ENCODE measurements at places on chromosomes 4 and X.
A peak's percentile ranks its signal among the peaks of the same experiment; 100 is the strongest.

DNA sequence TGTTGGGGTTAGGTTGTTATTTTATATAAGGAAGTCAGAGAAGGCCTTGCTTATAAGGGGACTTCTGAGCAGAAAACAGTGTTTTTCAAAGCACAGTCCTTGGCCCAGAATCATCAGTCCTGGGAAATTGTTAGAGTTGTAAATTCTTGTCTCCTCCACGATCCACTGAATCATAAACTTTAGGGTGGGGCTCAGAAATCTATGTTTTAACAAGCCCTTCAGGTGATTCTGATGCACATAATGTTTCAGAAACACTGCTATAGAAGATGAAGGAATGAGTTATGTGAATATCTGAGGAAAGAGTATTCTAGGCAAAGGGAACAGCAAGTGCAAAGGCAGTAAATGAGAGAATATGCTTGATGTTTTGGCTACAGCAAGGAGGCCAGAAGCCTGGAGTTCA, 121.8 kb downstream of the COL4A6 start:
- DNase-seq: no peak

- no peak for DNase-seq
Observed at GRCh38 chr4:8061573-8061972, 97.0 kb downstream of the ABLIM2 start.

- no peak for DNase-seq
Observed at GRCh38 chr4:155569960-155570515, 96.6 kb upstream of the GUCY1A1 start.

DNA sequence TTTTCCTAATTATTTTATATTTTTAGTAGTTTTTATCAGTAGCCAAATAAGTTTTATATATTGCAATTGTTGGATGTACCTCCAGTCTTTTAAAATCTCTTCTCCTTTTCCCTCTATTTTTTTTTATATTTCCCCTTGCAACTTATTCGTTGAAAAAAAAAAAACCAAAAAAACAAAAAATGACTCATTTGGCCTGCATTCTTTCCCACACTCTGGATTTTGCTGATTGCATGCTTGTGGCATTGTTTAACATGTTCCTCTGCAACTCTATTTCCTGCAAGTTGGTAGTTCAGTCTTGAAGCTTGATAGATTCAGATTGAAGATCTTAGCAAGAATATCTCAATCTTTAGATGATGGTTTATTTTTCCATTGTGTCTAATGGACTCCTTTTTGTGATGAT, 260.6 kb upstream of the BOD1L1 start:
- DNase-seq: no peak

GRCh38 chr4:3406021-3406420, 35.7 kb upstream of the HGFAC start:
- DNase-seq: no peak

GRCh38 chrX:2546496-2546895, 45.7 kb upstream of the DHRSX start:
- DNase-seq: no peak

GRCh38 chrX:9340598-9341290, 124.1 kb upstream of the TBL1X start:
- no peak for DNase-seq

DNA sequence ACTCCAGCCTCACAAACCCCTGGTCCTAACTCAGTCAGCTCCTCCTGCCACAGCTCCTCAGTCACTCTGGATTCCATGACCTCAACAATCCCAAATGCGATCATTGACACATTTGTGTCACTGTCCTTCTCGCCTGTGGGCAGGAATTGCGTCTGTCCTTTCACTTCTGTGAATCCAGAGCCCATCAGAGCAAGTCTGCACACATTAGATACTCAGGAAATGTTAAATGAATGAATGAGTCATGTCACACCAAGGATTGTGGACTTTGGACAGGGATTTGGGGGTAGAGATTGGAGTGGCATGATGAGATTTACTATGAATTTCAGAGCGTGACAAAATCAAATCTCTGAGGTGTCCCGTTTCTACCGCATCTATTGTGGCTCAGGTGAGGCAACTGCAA, 11.8 kb upstream of the CLDN24 start:
- peak; percentile 80 for DNase-seq

- no peak for DNase-seq
Observed at GRCh38 chr4:108149588-108150380, 18.9 kb downstream of the LEF1 start.

GRCh38 chr4:145805490-145805889, 125.5 kb downstream of the C4orf51 start:
- DNase-seq: no peak

GRCh38 chrX:148161701-148162100, 180.6 kb downstream of the FMR1NB start:
- no peak for DNase-seq

DNA sequence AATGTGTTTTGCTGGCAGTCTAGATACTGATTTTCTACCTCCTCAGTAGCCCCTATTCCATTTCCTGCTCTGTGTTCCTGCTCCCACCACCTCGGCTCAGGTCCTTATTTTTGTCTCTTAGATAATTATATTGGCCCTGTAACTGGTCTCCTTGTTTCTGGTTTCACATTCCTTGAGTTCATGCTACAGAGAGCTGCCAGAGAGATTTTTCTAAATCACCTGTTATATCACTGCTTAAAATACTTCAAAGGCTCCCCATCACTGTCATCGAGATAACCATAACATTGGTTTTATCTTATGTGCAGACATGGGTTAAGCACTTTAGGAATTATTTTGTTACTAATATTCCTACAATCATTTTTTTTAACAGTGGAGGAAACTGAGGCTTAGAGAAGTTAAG, 9.6 kb downstream of the SYNPO2 start:
- DNase-seq: no peak

GRCh38 chr4:107044170-107044569, 8.1 kb upstream of the DKK2 start:
- peak; percentile 28 for DNase-seq

DNA sequence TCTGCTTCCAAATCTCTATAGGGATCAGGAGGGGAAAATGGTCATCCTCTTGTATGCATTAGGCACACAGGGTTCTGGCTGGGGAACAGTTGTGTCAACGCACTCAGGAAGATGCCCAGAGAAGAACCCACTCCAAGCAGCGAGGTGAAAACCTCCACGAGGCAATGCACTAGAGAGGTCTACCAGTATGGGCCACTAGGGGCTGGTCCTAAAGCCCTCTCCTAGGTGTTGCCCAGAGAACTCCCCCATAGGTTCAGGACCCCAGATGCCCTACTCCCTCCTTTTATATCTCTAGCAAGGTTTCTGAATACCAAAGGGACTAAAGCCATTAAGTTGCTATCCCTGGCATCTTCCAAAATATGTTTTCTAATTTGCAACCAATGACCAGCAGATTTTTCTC, 142.7 kb upstream of the NLGN4X start:
- DNase-seq: no peak

DNA sequence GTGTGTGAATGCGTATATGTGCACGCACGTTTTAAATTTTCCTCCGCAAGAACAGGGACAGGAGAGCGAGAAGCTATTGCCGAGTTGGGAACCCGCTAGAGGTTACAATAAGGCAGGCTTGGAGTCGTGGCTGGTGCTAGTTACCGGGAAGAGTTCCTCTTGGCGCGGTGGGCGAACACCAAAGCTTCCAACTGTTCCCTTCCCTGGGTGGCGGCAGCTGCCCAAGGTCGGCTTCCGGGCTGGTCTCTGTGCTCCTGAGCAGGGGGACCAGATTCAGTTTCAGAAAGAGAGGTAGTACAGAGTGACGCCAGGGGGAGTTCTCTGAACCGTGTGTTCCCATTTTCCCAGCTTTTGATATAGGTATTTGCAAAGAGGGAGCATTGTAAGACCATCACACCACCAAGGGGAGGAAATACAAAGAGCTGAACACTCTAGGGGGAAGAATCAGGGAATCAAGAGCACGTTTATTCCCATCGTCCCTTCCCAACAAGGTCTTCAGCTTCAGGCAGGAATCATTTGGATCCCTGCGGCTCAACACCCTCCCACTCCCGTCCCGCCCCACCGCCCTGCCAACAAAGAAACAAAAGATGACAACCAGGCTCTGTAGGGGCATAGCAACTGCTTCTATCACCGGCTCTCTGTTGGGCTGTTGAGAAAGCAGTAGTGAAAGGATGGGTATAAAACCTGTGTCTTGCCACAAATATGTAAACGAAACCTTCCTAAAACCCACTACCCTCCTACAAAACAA, 113.6 kb upstream of the TEX13C start:
- DNase-seq: no peak

- DNase-seq: no peak
Observed at GRCh38 chrX:30521440-30522182, 56.0 kb downstream of the TASL start.

DNA sequence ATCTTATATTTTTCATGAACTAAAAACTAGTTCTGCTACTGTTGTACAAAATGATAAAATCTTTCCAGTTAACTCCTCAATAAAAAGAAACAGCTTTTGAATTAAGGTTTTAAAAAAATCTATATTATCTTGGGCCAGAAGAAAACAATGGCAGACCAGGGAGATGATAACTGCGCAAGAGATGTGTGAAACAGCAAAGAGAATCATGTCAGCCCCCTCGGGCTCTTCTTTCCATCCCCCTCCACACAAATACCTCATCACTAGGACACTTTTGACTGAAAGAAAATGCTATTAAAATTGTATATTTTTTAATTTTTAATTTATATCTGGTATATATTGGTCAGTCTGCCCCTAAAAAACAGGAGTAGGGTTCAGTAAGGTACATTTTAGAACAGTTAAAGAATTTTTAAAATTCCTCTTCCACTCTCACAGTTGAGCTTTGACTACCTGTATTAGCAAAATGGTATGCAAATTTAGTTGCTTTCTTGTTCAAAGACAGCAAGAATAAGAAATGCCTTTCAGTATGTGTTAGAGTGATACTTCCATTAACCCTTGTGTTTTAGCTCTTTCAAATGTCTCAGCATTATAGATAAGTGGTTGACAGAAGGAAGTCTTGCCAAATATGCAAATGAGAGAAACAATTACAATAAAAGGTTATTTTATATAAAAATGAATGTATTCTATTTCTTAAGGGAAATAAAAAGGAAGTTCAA, 36.4 kb upstream of the LCORL start:
- DNase-seq: no peak

DNA sequence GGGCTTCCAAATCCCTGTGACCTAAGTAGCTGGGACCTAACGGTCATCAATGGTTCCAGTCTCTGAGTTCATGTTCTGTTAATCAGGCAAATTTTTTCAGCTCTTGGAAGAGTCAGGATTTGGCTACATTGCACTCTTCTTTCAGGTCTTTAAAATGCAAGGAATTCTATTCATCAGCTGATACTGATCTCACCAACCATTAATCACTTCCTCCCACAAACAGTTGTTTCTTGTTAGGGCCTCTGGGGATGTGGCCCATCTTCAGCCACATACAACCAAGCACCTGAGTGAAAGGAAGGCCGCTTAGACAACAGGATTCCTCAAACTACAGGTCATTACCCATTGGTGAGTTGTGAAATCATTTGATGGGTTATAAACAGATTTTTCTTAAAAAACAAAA, 71.7 kb downstream of the FANCB start:
- no peak for DNase-seq

DNA sequence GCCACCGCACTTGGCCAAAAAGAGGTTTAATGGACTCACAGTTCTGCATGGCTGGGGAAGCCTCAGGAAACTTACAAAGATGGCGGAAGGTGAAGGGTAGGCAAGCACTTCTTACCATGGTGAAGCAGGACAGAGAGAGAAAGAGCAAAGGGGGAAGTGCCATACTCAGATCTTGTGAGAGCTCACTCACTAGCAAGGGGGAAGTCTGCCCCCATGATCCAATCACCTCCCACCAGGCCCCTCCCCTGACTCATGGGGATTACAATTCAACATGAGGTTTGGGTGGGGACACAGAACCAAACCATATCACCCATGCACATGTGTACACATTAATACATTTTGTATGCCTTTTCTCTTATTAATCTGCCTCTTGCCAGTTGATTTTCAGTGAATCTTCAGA, 77.2 kb upstream of the HSD17B10 start:
- no peak for DNase-seq

DNA sequence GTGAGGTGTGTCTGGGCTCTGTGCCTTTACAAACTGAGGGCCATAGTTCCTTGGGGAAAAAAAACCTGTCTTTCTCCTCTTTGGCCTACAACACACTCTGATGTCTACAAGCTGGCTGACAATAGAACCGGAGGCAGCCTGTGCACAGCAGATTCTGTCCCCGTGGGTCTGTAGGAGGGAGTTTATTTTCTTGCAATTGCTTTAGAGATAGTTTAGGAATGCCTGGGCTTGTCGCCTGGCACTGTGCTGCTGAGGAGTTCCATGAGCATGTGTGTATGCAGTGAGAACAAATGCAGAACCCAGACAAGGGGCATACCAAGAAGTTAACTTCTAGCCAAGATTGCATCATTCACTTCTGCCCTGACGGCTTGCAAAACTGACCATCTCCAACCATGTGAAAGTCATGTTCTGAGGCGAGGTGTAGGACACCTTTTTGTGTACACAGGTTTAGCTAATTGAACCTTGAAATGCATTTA, 54.1 kb downstream of the CCNI start:
- no peak for DNase-seq

- DNase-seq: no peak
Observed at GRCh38 chrX:110759785-110760184, 35.8 kb downstream of the CHRDL1 start.

GRCh38 chr4:3257103-3257555, 8.2 kb downstream of the MSANTD1 start:
- no peak for DNase-seq

- no peak for DNase-seq
Observed at GRCh38 chr4:86661006-86661405, 66.9 kb downstream of the PTPN13 start.

DNA sequence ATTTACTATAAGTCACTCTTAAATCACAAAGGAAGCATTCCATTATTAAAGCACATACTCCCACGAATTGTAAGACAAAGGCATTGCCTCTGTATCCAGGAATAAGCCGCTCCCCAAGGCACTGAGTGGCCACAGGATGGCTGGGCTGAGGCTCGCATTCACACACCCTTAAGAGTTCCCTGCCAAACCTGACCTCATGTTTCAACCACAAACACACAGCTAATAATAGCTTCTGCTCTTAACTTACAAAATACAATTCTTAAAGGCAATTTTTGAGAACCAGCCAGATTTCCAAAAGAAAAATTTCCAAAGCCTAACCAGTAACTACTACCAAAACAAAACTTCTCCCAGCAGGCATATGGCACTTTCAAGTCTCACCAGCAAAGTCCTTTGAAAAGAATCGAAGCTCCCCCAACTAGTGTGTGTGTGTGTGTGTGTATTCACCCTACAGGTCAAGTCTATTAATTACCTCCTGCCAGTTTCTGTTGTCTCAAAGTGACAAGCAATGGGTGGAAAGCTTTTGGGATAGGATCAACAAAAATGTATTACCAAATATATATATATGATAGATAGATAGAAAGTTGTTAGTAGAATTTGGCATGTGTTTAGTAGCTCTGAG, 36.0 kb downstream of the ARHGAP6 start:
- DNase-seq: no peak

GRCh38 chr4:64584981-64585557, 175.8 kb upstream of the TECRL start:
- peak; percentile 43 for DNase-seq

- no peak for DNase-seq
Observed at GRCh38 chr4:123120473-123120872, 198.1 kb upstream of the NUDT6 start.
